ENCODE measurements at places on chromosomes 2 and 18.

GRCh38 chr2:2597712-2598111 is 266.6 kb upstream of the MYT1L start:
- no peak for DNase-seq

GRCh38 chr2:175620106-175620505 is 382.0 kb downstream of the LNPK start:
- DNase-seq: no peak

DNA sequence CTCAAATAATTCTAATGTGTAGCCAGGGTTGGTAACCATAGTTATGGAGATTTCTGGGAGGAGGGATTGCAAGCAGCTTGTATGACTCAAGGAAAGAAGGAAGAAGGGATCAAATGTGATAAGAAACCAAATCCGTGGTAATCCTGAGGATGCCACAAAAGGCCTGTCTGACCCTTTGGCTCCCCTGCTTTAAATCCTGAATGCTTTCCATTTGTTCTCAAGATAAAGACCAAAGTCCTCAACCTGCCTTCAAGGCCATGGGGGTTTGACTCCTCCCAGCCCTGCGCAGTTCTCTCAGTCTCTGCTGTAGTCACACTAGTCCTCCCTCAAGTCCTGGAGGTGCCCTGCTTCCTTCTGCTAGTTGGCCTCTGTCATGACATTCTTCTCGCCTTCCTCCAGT is 74.0 kb downstream of the SUMO1 start:
- DNase-seq: no peak

DNA sequence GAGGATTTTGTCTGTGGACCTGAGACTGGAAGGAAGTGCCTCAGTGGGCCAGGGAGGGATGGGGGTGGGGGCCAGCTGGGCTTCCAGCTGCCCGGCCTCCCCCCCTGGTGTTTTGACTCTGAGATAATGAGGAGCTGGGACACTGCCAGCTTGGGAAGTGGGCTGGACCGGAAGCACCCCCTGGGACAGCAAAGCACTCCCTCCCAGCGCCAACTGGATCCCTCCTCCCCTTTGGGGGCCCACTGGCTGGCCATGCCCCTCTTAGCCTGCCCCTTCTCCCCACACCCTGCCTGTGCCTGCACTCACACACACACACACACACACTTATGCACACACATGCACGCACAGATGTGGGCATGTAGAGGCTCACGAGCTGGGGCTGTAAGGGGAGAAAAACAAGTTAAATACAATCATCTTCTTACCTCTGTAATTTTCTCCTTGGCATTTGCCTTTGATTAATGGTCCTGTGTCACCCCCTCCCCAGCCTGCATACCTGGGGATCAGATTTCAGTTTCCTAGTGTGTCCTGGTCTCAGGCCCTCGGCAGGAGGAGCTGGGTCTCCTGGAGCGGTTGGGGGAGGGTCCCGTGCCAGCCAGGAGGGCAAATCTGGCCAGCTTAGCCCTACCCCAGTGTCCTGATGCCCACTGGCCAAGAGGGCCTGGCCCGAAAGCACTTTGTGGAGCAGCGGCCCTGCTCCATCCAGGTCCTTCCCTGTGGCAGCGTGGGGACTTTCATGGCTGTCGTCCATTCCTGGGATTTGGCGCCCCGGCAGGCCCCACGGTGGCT is 3.6 kb downstream of the ITM2C start:
- DNase-seq: no peak

GRCh38 chr2:196205881-196206435 is 34.6 kb upstream of the STK17B start:
- no peak for DNase-seq

GRCh38 chr2:8622924-8623465 is 58.9 kb upstream of the ID2 start:
- no peak for DNase-seq

DNA sequence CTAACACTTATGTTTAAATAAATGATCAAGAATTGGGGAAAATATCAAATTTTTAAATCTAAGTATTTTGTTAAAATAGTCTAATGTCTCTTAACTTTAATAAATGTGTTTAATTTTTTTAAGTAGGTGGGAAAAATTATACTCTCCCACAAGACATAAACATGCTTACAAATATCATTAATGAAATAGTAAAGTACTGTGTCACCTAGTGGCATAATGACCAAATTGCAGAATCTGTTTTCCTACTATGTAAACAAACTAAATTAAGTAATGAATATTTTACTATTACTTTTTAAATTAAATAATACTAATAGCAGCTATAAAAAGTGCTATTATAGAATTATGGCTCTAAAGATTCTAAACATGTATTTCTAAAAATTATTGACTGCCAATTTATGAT is 52.0 kb upstream of the CHAC2 start:
- no peak for DNase-seq

- no peak for DNase-seq
These were observed 12.9 kb downstream of the UBR3 start for GRCh38 chr2:169839954-169840746.

- no peak for DNase-seq
These were observed 25.5 kb upstream of the DYNC2LI1 start for GRCh38 chr2:43748333-43748732.

GRCh38 chr2:129458436-129458835 is 521.0 kb upstream of the RAB6C start:
- no peak for DNase-seq

- DNase-seq: no peak
These were observed 79.8 kb upstream of the SPATS2L start for GRCh38 chr2:200226451-200227426.

DNA sequence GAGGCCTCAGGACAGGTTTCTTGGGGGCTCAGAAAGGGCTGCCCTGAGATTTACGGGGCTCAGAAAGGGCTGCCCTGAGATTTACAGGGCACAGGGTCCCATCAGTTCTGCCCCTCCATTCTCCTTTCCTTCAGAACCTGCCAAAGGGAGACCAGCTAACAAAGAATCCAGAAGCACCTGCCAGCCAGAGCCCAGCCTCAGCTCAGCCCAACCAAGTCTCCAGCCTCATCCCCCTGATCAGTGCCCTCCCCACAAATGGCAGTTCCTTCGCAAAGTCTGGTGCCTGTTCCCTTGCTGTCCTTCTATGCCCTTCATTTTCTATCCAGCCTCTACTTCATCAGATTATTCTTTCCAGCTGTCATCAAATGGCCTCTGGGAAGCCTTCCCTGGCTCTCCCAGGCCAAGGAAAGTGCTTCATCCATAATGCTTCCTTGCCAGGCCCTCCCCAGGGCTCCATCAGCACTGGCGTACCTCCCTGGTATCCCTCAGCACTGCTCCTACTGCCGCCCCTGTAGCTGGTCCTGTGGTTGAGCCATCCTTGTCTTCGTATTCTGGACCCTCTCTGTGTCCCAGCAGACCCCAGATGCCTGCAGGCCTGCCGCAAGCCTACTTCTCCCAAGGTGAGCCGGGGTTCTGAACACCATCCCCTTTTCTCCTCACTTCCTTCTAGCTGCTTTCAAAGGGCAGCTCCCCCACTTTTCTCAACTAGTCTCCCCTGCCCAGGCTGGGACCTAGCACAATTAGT is 96.2 kb upstream of the EPAS1 start:
- DNase-seq: no peak
